ENCODE measurements at places on chromosomes 5 and 9. TPM values are rescaled to one million over a fixed set of nuclear protein-coding genes. Genes with fewer than 3 reads are reported as not detected.

- DNase-seq: no peak
These were observed 59.6 kb downstream of the BARX1 start for GRCh38 chr9:93895535-93895934.

DNA sequence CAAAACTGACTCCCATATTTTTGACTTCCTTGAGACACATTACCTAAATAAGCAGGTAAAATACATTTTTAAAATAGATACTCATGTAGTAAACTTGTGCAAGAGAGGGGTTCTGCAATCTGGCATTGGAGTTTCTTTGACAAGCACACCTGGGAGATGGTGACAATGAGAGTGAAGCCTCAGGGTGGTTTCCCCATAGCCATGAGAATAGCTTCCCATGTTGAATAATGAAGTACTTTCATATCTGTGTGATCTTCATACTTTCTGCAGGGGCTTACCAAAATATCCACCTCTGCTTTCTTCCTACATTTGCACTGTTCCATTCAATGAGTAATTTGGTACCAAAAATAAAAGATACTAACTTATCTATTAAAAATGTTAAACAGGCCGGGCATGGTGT lies 44.7 kb upstream of the VCAN start:
- DNase-seq: no peak

GRCh38 chr9:94772639-94773303 lies 46.3 kb downstream of the AOPEP start:
- no peak for DNase-seq

- no peak for DNase-seq
These were observed 509.7 kb upstream of the CLINT1 start for GRCh38 chr5:158368686-158369085.

The EPB41L4A gene
- total RNA-seq: 20.7 TPM

The POMT1 gene
- total RNA-seq: 30.9 TPM

The ZNF354C gene
- not detected for total RNA-seq

DNA sequence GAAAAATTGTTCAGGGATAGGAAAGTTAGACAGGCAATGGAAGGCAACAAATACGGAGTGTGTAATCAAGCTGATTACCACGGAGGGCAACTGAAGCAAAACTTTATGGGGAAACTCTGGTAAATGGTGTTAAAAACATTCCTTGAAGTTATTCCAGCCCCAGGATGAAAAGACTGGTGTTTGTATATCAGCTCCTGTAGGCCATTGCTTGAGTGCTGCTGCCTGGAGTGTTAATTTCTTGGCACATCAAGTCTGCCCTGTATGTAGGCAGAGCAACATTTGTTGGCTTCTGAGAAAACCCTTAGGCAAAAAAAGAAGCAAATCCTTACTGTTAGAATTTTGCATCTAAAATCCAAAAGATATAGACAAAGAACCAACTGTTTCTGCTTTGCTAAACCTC lies 686.5 kb upstream of the ACO1 start:
- DNase-seq: no peak

The EMB gene
- 0.12 TPM for total RNA-seq

GRCh38 chr9:77764894-77765780 lies 117.0 kb upstream of the GNA14 start:
- no peak for DNase-seq

- peak; percentile 44 for DNase-seq
These were observed 54.4 kb downstream of the ENTREP1 start for GRCh38 chr9:69379270-69379982.

DNA sequence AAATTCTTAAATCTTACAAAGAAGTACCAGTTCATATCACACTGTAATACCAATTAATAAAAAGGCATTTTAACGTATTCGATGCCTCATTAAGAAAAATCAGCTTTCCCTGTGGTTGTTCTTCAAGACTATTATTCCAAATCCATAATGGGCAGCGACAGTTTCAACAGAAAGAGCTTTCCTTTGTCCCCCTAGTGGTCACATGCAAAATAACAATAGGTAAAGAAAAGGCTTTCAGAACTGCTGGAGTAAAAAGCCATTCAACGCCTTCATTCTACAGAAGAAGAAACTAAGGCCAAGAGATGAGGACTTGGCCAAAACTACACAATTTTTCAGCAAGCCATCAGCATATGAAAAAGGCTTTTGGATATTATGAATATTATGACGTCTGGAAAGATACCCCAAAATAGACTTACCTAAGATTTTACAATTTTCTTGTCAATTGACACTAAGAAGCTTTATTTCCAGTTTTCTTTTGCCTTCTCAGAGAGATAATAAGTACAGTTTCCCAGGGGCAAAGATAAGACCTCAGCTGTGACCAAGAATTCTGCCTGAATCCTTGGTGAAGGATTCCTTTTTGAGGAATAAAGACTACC lies 6.7 kb upstream of the CDH6 start:
- DNase-seq: peak; percentile 39

DNA sequence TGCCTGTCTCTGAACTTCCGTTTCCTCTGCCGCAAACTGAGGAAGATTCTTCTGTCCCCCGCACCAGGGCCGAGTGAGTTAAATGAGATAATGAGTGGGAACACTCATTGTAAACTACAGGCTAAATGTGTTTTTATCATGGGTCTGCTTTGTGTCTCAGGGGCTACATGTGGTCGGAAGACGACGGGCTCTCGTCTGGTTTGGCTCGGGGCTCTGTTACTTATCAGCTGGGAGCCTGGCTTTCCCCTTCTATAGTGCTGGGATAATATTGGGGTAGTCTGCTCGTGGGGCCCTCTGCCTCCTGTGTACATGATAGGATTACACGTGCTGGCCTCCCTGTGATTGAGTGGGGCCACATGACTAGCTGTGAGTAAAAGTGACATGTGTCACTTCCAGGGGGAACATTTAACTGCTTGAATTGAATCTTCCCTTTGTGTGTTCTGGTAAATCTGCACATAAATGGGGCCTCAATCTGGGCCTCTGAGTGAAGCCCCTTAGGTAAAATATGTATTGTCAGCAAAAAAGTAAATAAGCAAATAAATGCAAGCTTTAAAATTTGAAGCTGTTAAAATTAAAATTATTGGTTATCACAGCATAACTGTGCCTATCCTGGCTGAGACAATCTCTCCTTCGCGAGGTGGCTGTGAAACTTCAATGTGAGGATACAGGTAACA lies 86.9 kb upstream of the SH3PXD2B start:
- DNase-seq: no peak

DNA sequence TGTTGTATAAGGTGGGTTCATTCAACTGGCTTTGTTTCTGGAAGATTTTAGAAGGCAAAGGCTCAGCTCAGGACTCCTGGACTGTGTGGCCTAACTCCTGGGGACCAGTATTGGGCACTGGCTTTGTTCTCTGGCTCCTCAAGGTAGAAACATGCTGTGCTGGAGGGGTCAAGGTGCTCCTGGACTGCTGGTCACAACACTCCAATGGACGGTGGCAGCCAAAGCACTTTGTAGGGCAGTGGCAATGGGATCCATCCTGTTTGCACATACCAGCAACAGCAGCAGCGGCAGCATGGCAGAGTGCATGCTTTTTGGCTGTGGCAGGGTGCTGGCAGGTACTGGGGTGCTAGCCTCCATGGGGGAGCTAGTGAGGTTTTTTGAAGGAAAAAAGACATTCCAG lies 65.3 kb downstream of the SLCO6A1 start:
- DNase-seq: no peak

DNA sequence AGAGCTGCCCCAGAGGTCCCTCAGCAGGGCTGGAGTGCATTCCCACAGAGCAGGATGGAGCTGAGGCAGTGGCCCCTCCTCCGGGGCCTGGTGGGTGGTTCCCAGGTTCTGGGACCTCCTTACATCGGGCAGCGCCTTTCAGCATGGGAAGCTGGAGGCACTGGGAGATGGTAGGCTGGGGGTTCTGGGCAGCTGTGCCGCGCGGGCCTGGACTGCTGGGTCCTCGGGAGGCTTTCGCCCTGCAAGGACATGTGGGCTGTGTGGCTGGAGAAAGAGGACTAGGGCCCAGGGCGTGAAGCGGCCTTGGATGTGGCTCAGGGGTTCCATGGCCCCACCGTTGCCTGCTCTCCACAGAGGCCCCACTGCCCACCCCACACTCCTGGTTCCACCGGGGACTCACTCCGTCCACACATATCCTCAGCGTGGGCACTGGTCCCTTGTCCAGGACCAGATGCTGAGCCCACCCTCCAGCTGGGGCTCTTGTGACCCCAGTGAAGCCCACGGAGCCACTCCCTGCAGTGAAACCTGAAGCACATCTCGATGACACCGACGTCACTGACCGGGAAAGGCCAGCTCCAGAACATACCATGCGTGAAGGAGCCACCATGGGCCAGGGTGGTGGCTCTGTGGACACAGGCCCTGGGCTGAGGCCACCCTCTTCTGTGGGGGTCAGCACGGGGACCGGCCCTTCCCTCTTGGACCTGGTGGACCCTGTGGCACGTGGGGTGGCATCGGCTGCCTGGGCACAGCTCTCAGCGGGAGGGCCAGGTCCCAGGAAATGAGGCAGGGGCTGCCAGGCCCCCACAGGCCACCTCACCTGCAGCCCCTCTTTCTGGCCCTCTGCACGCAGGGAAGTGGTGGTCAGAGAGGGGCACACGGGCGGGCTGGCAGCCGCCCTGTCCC lies 31.5 kb upstream of the NKD2 start:
- no peak for DNase-seq

GRCh38 chr5:107807431-107807830 lies 136.7 kb upstream of the EFNA5 start:
- DNase-seq: no peak

DNA sequence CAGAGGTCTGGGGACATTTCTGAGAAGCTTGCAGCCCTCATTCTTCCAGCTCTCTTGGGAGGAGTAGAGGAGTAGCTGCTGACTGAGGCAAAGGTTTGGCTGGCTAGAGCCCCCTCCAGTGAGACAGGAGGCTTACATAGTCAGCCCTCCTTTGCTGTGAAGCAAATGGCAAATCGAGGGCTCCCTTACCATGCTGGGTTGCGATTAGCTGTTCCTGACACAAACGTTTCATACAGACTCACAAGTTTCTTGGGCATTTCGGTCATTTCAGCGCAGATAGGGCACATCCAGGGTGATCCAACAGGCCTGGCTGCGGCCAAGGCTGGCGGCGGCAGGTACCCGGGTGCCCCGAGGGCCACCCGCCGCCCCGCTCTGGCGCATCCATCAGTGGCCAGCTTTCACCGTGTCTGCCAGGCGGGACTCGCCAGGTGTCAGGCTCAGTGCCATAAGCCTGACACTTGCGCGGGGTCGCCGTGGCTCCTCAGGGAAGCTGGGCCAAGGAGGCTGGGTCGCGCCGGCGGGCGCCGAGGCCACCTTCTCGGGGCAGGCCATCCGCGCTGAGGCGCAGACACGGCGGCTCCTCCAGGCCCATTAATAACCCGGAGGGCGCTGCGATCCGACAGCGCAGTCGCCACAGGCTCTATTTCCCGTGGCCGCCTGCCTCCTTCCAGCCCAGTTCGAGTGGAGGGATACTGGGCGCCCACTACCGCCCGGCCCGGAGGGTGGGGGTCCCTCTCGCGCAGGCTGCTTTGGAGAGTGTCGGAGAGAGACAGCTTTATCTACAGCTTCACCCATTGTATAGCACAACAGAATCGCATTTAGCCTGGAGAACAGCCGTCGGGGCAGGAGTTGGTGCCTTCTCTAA lies 9.1 kb downstream of the PRDM6 start:
- no peak for DNase-seq

The SHC3 gene
- 1.0 TPM for total RNA-seq

GRCh38 chr9:18452276-18452675 lies 21.7 kb upstream of the ADAMTSL1 start:
- DNase-seq: no peak

GRCh38 chr5:3417376-3417943 lies 178.2 kb upstream of the IRX1 start:
- no peak for DNase-seq

DNA sequence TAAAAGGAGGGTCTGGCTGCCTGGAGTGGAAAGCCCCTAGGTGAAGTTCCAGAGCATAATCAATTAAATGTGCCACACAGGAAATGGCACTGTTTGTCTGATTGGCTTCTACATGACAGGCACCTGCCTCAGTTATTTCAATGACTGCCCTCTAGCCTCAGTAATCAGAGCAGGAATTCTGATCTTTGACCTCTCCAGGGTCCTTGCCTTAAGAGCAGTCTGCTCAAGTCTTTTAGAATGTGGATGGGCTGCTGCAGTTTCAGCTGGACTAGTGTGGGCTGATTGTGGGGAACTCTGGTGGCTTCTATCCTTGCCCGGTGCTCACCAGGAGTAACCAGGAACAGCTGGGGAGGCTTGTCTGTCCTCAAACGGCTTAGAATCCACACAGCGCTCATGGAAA lies 98.9 kb downstream of the LIX1 start:
- DNase-seq: no peak

DNA sequence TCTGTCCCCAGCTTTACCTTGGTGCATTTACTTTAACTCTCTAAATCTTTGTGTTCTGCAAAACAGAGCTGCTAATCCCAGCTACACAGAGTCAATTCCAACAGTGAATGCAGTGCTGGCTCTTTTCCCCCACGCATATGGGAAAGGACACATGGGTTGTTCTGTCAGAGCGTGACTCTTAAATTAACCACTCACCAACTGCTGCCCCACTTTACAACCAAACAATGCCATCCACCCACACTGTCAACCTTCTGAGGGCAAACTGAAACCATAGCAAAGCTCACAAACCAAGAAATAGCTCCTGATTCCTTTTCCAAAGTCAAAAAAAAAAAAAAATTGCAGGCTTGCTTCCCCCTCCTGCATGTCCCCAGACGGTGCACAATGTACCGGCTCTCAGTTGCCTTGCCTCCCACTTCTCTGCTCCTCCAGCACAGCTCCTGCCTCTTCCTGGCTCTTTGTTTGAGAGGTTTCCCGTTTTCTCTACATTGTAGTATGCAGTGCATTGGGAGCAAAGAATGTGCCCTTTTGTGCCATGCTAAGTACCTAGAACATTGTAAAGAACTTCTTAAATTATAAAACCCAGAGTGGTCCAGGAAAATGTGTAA lies 151.5 kb upstream of the DAPK1 start:
- DNase-seq: no peak

- no peak for DNase-seq
These were observed 105.9 kb downstream of the MRPS27 start for GRCh38 chr5:72214168-72214567.

DNA sequence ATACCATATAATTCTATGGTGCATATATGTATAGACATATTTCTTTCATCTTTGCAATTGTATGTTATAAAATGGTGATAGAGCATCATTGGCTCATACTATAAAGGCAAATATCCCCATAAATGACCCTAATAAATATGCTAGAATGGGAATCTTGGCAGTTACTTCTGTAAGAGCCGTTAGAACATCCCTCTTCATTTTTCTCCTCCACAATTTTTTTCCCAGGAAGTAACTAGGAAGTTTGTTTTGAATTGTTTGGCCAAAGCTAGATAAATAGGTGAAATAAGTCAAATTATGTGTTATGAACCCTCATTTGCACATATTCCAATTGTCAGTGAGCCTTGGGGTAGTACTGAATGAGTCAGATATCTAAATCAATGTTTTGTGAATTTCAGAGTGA lies 209.9 kb downstream of the ADAMTSL1 start:
- DNase-seq: no peak

The IGIP gene
- total RNA-seq: 1.5 TPM

DNA sequence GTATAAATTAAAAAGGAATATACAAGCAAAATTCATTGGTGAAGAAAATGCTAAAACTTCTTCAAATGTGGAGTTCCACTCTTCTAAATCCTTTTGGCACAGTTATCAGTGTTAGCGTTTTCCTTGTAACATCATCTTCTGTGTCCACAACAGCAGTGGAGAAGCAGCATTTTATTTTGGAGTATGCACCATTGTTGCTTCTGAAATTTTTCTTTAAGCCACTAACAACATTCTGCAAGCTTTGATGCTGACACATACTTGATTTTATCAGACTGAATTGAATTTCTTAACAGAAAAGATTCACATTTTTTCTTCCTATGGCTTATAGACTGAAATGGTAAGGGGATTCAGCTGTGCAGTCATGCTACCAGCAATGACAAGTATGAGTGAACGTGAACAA lies 60.8 kb upstream of the PTGER4 start:
- no peak for DNase-seq

- DNase-seq: no peak
These were observed 32.0 kb upstream of the LRRC19 start for GRCh38 chr9:27037499-27037898.
